ENCODE measurements at places on chromosomes 16 and 17.

- no peak for DNase-seq
Observed at GRCh38 chr16:84421081-84421937, 53.0 kb downstream of the ATP2C2 start.

DNA sequence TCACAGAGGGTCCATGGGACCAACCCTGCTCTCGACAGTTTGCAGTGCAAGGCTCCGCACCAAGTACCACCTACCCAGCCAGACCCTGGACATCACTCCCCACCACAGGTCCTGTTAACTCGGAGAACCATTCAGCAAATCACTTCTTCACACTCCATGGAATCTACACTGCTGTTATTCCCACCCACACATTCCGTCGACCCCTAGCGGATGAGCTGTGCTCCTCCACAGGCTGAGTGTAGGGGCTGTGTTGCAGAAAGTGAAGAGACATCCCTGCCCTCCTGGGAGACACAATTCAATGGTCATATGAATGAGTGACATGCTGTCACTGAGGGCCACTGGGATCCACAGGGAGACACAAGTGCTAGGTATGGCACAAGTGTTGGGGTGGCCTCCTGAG, 27.5 kb downstream of the MPG start:
- DNase-seq, result no peak

DNA sequence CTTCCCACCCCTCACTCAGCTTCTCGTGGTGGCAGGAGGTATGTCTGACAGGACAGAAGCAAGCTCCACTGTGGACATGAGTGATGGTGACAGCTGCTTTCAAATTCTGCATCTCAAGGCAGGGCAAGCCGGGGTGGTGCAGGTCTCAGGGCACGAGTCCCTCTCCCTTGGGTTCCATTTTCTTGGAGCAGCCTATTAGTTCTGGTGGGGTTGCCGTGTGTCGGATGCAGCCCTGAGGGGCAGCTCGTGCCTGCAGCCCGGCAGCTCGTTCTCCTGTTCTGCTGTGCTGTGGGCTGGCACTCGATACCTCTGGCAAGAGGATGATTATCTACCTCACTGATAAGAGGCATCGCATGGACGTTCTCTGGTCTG, 16.5 kb upstream of the CLEC18C start:
- no peak for DNase-seq

- no peak for DNase-seq
Observed at GRCh38 chr17:81519284-81520020, 6.9 kb upstream of the ACTG1 start.

DNA sequence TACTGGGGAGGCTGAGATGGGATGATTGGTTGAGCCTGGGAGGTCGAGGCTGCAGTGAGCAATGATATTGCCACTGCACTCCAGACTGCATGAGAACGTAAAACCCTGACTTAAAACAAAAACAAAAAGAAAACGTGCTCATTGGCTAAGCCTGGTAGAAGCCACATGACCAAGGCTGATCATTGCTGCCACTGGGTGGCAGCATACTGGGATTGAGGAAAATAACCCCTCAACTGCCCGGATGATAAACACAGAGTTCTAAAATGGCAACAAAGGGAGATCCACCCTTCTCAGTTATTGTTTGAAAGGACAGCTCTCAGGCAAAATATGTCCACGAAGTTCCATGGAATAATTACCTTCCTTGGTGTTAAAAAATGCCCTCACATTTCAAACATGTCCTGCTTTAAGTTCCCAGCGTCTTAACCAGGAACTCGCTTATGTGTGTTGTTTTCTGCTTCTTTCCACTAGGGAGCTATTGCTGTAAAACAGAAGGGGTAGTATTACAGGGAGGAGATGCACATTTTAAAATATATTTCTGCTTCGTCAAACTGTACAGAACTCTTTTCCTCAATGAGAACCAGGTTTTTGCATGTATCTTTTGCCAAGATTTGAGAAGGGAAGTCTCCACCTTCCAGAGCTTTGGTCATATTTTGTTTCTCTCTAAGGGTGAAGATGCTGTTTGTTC, 675.3 kb downstream of the MAF start:
- DNase-seq, result no peak

DNA sequence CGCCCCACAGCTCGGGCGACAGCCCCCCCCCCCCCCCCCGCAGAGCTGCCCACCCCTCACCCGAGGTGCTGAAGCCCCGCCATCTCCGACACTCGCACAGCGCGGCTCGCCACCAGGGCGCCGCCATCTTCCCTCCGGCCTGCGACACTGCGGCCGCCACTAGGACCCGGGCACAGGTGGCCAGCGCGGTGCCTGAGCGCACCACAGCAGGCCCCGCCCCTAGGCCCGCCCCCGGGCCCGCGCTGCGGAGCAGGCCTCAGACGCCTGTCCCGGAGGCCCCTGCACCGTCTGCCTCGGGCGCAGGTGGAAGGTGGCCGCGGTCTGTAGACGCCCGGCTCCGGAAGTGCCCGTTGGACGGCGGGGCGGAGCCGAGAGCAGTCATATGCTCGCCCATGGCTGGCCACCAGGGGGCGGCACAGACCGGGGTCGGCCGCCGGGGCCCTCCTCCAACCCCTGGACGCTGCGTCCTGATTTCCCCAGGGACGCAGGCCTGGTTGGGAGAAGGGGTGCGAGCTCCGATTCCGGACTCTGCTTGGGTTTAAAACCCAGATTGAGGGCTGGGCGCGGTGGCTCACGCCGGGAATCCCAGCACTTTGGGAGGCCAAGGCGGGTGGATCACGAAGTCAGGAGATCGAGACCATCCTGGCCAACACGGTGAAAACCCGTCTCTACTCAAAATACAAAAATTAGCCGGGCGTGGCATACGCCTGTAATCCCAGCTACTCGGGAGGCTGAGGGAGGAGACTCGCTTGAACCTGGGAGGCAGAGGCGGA, at the start of gene MRPL38:
TSS of gene MRPL38 (minus strand) at position 136 of the 773 bp plus-strand sequence. CDS start at position 127, 9 bp downstream.
- peak; percentile 98 for DNase-seq

GRCh38 chr17:57609125-57609877, 135.8 kb downstream of the CCDC182 start:
- no peak for DNase-seq

DNA sequence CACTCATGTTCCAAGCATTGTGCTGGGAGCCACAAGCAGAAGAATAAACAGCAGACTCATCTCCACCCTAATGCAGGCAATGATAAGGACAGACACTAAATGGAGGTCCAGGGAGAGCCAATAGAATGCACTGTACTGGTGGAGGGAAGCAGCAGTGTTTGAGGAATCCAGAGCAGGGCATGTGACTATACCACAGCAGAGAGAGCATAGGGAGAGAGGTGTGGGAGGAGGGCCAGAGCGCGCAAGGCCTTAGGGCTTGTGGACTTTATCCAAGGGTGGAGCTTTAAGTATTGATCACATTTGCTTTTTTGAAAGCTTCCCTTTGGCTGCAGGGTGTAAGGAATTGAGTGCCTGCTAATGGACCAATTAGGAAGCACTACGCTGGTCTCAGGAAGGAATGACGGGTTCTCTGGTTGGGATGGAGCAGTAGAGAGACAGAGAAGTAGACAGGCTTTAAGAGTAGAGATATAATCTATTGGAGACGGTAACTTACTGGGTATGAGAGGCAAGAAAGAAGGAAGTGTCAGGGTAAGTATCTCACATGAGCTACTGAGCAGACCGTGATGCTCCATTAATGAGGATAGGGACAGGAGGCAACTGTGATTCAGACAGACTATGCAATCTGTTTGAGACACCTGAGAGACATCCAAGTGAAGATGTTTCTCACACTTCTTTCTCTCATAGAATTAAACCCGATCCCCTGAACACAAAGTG, 82.2 kb downstream of the MYO1D start:
- DNase-seq, result no peak

DNA sequence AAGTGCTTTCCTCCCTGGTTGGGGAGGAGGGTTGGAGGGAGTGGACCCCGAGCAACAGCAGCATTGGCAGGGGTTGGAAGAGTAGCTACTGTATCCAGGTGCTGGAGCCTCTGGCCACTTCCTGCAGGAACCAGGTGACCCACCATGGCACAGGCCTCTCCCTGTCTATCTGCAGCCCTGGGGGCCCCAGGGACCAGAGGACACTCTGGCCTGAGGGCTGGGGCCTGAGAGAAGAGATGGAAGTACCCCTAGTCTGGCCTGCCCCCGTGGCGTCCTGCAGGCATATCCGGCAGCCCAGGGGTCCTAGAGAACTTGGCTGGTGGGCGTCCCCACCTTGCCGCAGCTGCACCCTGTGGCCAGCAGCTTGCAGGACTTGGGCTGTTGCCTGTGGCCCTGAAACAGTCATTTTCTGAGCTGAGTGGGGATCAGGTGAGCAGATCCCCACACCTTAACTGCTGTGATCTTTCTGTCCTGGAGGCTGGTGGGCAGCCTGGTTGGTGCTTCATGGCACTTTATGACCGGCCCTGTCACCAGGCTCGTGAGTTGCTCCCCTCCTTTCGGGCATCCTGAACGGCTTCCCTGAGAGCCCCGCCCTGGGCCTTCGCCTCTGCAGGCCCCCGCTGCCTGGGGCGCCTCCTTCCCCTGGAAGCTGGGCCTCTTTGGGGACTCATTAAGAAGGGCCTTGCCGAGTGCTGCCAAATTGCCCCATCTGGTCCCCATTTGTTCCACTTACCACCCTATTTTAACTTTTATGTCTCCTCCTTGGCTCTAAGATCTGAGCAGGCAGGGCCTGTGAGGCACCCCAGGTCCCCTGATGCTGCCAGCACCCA, 298.6 kb downstream of the SEC14L1 start:
- DNase-seq, result no peak

DNA sequence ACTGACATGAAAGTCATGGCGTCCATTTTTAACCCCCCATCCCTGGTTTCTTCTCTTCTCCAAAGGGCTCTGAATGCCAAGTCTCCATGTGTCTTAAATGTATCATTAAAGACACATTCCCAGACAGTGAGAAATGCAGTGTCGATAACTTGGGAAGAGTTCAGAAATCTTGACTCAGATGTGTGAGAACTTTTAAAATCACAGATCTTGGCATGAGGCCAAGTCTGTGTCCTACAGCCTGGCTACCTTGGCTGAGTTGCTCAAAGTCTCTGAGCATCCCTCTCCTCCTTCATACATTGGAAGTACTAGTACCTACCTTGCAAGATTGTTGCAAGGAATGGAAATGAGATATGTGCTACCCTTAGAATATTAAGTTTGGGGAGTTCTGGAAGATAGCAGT, 1046.5 kb upstream of the RBFOX1 start:
- no peak for DNase-seq

- DNase-seq, result no peak
Observed at GRCh38 chr17:19369107-19369778, 6.7 kb upstream of the B9D1 start.

DNA sequence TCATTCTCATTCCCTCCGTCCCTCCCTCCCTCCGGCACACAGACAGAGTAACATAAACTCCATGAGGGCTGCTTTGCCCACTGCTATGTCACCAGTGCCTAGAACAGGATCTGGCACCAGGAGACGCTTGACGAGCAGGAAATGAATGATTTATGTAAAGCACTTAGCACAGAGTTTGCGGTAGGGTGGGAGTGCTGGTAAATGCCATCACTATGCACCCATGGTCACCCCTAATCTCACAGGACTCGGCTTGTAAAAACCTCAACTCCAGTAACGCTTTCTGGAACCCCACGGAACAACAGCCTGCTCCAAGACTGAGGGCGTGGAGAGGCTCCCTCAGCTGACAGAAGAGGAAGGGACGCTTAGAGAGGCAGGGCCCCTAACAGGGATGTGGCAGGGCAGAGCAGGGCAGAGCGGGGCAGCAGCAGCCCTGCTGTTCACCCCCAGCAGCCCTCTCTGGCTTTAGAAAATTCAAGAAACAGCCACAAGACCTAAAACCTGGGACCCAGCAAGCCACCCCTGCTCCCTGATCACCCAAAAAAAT, 156.9 kb downstream of the C16orf78 start:
- no peak for DNase-seq

DNA sequence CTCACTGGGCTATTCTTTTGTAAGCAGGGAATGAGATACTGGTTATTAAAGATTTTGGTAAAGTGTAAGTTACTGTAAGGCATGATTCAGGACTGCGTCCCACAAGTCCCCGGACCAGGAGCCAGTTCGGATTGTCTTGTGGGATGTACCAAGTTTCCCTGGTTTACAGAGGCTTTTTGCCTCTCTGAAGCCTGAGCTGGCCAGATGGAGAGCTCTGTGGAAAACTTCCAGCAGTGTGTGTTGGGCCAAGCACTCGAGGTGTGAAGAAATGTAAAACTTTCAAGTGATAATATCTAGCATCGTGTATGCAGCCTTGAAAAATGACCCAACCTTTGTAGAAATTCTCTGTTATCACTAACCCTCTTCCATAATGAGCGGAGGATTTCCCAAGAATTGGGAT, 2.4 kb downstream of the EPN2 start:
- DNase-seq, result no peak

GRCh38 chr17:47300718-47301117, 23.0 kb upstream of the EFCAB13 start:
- DNase-seq, result no peak

DNA sequence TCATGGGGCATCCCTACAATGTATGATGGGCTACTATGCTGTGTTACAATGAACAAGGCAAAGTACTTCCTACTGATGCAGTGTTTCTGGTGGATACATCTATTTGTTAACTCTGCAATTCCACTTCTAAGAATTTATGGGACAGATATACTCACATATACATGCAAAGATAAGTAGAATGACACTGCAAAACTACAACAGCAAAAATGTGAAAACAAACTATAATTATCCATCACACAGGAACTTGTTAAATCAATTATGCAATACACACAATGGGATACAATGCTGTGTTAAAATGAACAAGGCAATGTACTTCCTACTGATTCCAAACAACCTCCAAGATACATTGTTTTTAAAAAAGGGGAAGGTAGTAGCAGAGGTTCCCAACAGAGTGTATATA, 3.2 kb downstream of the DDX52 start:
- DNase-seq, result no peak

DNA sequence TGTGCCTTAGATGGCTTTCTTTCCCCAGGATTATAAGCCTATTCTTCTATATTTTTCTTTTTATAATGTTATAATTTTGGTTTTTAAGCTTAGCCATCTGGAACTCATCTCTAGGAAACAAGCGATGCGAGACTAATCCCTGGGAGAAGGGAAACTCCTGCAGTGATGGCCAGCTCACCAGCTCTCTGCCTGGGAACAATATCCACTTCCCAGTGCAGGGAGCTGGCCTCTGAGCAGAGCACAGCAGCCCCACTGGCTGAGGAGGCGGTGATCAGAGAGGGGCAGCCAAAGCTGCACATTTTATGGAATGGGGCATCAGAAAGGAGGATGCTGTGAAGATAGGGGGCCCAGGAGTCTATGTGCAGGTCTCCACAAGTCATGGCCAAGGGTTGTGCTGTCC, 183.3 kb downstream of the LGALS9B start:
- DNase-seq, result no peak

GRCh38 chr17:59763861-59764260, 56.4 kb downstream of the VMP1 start:
- DNase-seq, result no peak

DNA sequence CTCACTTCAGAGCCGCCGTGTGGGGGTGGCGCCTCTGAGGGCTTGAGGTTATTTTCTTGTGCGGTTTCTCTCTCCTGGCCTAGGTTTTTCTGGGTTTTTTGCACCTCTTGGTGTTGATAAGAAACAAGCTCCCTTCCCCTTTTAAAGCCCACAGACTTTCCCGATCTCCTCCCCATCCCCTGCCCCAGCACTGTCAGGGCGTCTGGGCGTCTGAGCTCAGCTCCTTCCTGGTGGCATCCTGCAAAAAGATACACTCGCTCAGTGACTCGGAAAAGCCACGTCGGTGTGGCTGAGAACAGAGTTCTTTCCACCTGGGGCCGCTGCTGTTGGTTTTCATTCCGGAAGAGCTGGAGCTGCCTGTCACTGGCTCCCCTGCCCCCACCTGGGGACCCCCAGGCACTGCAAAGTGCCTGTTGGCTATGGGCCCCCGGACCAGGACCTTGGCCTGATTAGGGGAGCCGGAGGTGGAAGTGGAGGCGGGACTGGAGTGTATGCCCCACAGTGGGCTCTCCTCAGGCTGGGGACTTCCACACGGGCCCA, 14.5 kb downstream of the BAIAP2 start:
- DNase-seq, result no peak

GRCh38 chr16:74450967-74451760, 29.9 kb upstream of the CLEC18B start:
- DNase-seq, result no peak
